ENCODE measurements at places on chromosomes 1 and 21.

- no peak for DNase-seq
These were observed at the start of gene SPSB1 for GRCh38 chr1:9292361-9293240. TSS of gene SPSB1 (plus strand) at chr1:9292894. CDS start at chr1:9355892, 62,998 bp downstream.

DNA sequence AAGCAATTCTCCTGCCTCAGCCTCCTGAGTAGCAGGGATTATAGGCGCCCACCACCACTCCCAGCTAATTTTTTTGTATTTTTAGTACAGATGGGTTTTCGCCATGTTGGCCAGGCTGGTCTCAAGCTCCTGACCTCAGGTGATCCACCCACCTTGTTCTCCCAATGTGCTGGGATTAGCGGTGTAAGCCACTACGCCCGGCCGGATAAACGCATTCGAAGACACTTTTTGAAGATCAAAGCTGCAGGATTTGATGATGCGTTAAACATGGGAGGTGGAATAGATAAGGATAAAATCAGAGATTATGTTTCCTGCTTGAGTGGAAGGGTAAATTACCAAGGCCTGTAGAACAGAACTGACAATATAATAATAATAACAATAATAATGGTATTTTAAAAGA lies 389.4 kb upstream of the POU3F1 start:
- no peak for DNase-seq

- no peak for DNase-seq
These were observed 588.4 kb downstream of the PTPRU start for GRCh38 chr1:29824511-29825273.

DNA sequence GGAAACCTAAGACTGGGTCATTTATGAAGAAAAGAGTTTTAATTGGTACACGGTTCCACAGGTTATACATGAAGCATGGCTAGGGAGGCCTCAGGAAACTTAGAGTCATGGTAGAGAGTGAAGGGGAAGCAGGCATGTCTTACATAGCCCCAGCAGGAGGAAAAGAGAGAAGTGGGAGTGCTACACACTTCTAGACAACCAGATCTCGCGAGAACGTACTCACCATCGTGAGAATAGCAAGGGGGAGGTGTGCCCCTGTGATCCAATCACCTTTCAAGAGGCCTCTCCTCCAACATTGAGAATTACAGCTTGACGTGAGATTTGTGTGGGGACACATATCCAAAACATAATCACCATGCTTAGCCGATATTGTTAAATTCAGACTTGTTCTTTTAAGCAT lies 62.8 kb downstream of the DYRK1A start:
- DNase-seq: no peak

DNA sequence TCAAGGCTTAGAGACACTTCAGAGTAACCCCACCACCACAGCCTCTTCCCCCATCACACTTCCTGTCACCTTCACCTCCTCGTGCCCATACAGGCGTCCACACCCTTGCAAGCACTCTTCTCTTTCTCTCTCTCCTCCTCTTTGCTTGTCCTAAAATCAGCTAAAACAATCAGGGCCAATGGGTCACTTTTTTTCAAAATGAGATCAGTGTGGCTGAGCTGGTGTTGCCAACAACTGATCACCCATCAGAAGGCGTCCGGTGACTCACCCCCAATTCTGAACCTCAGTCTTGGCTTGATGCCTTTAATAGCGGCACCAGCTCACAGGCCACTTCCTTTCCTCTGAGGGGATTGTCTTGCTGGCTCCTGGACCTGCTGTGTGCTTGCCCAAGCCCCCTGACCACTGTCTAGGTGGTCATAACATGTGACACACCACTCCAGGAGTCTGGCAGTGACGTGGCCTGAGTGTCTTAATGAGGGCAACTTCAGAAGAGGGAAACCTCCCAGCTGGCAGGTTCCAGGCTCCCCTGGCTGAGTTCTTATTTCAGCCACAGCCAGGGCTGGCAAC lies 1.6 kb downstream of the DRAXIN start:
- DNase-seq: no peak

DNA sequence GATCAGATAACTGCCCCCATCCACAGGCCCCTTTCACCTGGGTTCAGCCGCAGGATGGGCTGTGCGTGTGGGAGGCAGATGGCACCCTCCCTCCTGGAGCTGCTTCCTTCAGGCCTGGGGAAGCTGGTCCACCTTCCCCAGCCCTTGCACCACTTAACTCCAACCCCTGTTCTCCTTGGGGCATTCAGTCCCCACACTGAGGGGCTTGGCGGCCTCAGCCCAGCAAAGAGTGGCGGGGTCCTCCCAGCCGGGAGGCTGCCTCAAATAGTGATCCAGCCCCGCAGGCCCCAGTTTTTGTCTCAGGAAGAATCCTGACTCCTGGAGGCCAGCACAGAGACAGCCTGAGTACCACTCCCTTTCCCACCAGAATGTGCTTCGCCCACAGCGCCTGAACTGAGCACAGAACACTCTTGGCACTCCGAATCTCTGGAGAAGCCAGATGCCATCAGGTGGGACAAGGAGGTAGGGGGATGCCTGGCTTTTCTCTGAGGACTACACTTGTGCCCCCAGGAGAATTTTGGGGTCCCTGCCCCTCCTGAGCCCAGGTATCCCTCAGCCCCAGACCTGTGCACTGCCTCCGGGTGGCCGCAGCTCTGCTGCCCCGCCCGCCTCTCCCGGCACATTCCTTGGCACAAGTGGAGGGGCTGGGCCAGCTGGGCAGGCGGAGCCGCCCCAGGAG lies 936 bp downstream of the PAQR6 start:
- DNase-seq: no peak

DNA sequence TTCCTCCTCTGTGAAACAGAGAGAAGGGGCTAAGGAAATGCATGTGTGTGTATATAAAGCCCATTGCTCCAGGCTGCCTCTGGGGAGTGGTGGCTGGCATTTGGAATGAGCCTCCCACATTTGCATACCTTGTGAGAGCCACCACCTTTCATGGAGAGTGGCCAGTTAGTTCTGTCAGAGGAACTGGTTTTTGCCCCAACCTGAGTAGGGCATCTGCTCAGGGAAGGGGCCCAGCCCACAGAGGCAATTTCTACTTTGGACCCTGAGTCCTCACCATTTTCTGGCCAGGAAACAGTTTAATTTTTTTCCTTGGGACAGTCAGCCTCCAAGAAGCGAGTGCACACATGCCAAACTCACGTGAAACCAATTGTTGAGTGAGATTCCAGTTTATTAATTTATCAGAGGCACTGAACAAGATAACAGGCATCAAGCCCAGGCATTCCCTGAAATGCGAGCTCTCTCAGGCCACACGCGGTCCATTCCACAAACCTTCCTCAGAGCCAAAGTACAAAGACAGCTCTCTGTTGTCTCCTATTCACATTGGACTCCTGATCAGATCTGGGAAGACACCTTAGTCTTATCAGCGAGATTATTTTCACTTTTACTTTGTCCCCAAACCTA lies 1.0 kb upstream of the SLC6A9 start:
- DNase-seq: no peak

DNA sequence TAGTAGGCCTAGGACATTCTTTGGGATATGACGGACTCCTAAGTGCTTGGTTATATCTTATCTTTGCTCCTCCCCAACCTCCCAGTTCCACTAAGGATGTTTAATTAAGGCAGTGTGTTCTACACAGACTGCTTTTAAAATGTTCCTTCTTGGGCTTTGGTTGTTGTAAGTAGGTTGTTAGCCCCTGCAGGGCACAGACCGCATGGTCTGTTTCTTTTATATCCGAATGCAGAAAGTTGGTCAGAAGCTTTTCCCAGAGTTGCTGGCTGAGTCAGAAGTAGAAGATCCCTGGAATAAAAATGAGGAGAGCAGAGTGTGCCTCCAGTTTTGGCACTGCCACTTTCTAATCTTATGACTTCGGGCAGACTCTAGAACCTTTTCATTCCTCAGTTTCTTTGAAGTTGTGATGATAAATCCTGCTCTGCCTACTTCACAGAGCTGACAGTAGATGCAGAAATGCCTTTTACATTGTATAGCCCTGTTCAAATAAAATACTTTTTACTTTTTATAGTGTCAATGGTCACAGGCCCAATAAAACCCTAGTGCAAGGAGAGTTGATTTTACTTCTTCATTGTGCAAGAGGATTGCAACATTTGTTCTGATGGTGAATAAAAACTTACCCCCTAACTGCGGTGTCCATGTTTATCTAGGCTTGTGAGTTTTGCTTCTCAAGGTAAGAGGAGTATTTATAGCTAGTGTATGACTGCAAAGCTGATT lies 18.4 kb downstream of the FMN2 start:
- DNase-seq: no peak

- DNase-seq: no peak
These were observed 116.6 kb downstream of the HS2ST1 start for GRCh38 chr1:87030740-87031690.

GRCh38 chr21:42621166-42621818 lies 32.1 kb upstream of the PDE9A start:
- DNase-seq: no peak

GRCh38 chr1:80987824-80988223 lies 812.9 kb upstream of the ADGRL2 start:
- DNase-seq: no peak

DNA sequence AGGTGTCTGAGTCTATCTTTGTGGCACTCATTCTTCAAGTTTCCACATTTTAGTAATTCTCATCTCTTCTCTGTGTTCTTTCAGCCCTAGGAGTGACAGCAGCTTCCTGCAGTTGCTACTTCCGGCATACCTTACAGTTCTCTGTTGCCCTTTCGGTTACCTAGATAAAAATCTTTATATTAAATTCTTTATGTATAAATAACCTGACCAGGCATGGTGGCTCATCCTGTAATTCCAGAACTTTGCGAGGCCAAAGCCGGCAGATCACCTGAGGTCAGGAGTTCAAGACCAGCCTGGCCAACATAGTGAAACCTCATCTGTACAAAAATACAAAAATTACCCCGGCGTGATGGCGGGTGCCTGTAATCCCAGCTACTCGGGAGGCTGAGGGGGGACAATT lies 62.9 kb downstream of the CDKN2C start:
- DNase-seq: no peak

DNA sequence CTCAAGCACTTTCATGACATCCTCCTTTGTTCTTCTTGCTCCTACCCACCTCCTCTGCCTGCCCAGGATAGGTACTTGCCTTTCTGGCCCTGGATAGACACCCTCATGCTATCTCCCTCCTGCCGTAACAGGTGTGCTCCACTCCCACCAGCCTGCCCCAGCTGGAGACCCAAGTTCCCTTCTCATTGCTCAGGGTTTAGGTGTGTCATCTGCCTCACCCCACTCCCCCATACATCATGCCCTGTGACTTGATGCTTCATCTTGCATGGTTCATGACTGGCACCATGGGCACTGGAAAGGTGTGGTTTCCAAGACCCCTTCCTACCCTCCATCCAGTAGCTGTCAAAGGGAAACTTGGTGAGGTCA lies 5.9 kb downstream of the RHEX start:
- no peak for DNase-seq

DNA sequence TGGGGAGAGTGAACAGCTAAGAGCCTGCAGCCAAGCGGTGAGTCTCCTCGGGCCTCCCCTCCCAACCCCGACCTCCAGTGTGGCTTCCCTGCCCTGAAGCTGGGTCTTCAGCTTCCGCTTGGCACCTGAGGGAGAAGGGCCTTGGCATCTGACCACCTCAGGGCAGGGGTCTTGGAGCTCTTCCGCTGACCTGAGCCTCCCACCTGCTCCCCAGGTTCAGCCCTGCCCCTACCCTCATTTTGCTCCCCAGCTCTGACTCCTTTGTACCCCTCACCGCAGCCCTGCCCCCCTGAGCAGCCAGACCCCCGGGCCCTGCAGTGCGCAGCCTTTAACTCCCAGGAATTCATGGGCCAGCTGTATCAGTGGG lies 4.9 kb downstream of the ADAMTSL4 start:
- DNase-seq: no peak

- DNase-seq: no peak
These were observed 142.9 kb downstream of the FASLG start for GRCh38 chr1:172801771-172802322.

DNA sequence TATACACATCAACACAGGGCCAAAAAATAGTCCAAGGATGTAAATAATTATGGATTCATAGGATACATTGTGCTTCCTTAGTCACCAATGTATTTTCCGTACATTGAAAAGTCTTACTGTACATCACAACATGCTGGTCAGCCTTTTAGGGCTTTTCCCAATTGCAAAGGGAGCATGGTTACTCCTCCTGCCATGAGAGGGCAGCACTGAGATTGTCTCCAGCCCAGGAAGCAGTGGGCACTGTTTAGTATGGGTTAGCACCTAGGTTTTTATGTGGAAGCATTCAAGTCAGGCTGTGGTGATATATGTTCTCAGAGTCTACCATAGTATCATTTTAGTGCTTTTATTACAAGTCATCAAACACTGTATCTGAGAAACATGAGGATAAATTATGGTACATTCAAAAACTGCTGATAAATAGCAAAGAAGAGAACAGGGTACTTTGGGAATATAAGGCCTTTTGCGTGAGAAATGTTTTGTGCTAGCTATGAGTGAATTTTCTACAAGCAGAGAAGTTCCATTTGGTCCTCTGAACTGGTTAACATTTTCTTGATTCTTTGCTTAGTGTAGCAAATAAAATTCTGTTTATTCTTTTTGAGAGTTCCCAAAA lies 34.0 kb downstream of the ST6GALNAC5 start:
- no peak for DNase-seq

DNA sequence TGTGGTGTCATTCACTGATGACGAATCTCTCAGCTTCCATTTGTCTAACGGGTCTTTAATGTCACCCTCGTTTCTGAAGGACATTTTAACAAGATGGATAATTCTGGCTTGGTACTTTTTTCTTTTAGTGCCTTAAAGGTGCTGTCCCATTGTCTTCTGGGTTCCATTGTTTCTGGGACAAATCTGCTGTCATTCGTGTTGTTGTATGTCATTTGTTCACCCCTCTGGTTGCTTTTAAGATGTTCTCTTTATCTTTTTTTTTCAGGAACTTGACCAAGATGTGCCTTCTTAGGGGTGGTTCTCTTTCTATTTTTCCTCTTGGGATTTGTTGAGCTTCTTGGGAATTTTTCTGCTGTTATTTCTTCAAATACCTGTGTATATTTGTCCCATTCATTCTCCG lies 14.0 kb upstream of the MMEL1 start:
- DNase-seq: no peak

GRCh38 chr1:18805925-18806849 lies 53.3 kb downstream of the TAS1R2 start:
- DNase-seq: no peak

GRCh38 chr1:174358344-174358743 lies 89.4 kb upstream of the GPR52 start:
- DNase-seq: no peak

- no peak for DNase-seq
These were observed 3.9 kb upstream of the ARHGAP30 start for GRCh38 chr1:161073474-161074121.

- DNase-seq: no peak
These were observed 15.7 kb downstream of the IFI6 start for GRCh38 chr1:27656157-27656893.
